NCI-H187 treated with DMSO at 0.1 percent for 48 hours (cell line): ENCODE measurements at places on chromosomes 3 and 15.

DNA sequence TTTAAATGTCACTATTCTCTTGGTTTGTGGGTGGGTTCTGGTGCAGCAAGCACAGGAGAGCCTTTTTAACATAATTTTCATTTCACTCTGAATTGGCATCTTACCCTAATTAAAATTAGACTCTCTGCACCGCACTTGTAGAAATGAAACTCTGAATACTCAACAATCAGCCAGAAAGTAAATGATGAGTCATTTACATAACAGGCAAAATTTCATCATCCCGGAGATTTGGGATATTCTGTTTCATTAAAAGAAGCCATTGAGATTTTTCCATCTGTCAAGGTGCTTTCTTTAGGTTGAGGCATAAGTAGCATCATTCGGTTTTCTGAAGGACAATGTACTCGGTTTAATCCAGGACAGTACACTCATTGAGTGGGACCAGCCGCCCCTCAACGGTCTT, 111.0 kb downstream of the RFTN1 start:
- no peak for DNase-seq

DNA sequence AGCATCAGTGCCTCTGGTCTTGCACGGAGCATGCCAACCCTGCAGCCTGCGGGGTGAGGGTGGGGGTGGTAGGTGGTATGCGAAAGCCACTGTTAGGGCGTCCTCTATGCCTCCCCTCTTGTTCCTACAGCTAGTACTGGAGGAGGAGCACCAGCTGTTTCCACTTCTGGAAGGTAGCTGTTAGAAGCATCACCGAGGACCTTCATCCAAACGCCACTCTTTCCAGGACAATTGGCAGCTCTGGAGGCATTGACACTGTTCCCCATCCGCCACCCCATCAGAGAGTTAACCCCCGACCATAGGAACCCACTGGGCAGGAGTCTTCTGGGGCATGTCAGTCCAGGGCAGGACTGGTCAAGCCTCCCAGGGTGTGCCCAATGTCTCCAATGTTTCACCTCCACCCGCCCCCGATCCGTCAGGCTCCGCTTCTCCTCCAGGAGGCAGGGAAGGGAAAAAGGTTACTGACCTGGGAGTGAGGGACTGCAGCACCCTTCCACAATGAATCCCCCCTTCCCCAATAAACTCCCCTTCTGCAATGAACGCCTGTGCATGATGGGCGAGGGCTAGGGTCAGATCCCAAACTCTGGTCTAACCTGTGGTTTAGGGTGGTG, 487 bp downstream of the DUOX2 start:
- no peak for DNase-seq

DNA sequence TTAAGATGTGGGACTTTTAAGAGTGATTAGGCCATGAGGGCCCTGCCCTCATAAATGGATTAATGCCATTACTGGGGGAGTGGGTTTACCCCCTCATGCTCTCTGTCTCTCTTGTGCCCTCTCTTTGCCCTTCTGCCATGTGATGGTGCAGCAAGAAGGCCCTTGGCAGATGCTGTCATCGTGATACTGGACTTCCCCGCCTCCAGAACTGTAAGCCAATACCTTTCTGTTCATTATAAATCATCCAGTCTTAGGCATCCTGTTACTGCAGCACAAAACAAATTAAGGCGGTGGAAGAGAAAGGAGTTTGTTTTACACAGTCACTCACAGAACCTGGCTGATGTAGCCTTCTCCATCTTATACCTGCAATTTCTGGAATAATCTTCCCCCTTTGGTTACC, 360.3 kb upstream of the TBL1XR1 start:
- DNase-seq = no peak

DNA sequence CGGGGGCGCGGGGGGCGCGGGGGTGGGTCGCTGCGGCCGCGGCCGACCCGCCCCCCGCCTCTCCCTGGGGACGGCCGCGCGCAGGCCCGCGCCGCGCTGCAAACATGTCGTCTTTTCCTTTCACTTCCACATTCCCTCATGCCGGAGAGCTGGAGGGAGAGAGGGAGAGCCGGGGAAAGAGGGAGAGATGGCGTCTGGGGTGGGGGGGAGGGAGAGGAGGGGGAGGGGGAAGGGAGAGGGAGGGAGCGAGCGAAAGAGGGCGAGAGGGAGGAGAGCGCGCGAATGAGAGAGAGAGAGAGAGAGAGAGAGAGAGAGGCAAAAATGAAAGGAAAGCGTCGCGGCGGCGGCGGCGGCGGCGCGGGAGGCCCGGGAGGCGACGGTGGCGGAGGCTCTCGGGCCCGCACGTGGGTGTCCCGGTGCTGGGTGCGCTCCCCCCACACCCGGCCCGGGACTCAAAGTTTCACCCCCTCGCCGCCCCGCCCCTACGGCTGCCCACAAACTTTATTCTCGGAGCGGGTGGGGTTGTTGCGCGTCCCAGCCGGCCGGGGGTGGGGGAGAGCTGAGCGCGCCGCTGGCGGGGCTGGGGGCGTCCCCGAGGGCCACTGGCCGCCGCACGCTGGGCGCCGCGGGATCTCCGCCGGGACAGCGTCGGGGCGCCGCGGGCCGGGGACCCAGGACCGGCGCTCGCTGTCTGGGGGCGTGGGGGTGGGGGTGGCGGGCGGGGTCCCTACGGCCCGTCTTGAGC, 731 bp downstream of the ZNF710 start:
- DNase-seq = no peak

- no peak for DNase-seq
Observed at GRCh38 chr3:99607151-99607550, 31.2 kb upstream of the COL8A1 start.

DNA sequence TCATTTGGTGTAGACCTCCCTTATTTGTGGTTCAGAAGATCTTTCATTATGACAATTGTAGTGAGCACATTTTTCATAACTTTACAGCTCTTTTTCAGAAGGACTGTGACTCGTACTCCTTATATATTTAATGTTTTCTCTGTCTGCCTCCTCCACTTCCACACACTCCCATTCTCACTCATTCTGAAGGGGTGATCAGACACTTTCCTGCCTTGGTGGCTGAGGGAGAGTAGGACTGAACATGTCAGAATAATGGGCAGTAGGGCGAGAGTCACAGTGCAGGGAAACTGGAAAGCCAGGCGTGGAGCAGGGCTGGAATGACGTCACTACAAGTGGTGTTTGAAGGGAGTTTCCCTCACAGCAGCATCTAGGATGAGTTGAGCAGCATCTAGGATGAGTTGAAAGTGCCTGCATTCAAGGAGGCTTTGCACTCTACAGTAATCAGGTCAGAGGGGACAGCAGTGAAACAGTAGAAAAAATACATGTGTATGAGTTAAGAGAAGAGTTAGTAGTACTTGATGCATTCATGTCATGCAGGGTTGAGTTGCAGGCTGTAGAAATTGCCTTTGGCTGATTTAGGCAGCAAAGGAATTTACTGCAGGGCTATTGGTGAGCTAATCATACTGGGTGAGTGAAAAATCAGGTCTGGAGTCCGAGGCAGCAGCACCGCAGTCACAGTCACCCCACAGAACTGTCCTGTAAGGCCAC, 36.3 kb upstream of the FBXL22 start:
- DNase-seq = no peak

DNA sequence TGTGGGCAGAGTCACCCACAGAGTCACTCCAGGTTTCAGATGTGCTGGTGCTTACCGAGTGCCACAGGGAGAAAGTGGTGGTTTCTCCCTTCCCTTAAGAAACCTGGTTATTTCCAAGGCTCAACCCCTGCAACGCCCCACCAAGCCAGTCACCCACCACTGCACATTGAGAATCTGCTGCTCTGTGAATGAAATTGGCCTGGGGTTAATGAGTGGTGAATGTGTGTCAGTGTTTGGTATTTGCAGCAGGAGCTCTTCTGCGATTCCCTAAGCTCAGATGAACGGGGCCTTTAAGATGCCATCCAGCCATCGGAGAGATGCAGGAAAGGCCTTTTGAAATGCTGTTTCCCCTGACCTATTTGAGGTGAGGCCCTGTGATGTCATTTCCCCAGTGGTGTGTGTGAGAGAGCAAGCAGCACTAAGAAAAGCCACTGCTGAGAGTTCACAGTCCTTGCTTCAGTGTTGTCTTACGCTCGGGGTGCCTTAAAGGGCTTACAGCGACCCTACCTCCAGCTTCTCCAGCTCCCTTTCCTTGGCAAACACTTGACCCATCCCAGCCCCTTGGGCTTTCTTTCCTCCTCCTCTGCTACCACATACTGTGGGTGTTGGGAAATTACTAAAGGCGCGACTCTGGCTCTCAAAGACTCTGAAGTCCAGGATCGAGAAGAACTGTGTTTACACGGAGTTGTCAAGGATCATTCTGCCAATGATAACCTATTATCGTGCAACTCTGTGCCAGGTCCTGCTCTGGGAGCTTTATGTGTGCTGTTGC, 68.9 kb downstream of the SMAD3 start:
- DNase-seq = no peak

DNA sequence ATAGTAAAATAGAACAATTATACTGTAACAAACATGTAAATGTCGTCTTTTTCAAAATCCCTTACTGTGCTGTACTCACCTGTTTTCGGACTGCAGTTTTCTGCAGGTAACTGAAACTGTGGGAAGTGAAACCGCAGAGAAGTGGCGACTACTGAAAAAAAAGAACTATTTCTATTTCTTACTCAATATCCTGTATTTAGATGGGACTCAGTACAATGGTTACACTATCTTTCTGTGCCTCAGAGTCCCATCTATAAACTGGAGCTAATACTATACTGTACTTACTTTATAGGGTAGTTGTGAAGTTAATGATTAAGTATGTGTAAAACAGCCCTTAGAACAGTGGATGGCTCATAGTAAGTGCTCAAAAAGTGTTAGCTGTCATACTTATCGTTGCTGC, 14.3 kb upstream of the P2RY12 start:
- DNase-seq = no peak

GRCh38 chr3:177760803-177761202, 563.5 kb upstream of the TBL1XR1 start:
- DNase-seq = no peak
